Lung microvascular endothelial cell (primary cell): ENCODE measurements at places on chromosomes 3 and 15. TPM values are rescaled to one million over a fixed set of nuclear protein-coding genes. Genes with fewer than 3 reads are reported as not detected.

Gene GNAT1
- total RNA-seq = not detected in 2 replicates

Gene PRSS50
- total RNA-seq = not detected in 2 replicates

DNA sequence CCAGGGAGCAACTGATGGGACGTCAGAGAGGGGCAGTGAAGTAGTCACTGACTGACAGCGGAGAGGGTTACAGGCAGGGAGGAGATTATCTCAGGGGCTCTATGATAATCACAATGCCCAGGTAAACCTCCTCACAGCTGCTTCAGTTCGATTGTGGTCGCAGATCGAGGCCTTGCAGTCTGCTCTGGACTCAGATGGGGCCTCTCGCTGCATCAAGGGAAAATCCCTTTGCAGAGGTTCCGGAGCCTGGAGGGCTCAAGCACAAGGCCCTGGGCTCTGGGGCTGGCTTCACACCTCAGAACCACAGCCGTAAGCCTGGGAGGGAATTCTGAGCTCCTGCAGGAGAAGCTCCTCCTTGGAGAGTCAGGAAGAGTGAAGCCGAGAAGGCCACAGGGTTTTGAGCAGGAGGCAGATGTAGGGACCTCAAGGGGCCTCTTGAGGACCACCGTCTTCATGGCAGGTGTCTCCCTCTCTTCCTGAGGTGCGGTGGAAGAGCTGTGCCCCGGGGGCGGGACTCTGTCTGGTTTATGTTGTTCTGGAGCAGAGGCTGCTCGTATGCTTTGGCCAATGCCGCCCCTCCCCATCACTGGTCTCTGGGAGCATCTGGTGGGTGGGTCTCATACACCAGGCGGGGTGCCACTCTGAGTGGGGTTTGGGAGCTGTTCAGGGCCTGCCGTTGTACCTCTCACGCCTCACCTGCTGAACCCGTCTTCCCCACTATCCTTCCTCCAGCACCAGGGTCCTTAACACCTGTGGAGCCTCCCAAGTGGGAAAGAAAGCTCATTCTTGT, 19.5 kb upstream of the SNRPA1 start:
- DNase-seq = no peak

DNA sequence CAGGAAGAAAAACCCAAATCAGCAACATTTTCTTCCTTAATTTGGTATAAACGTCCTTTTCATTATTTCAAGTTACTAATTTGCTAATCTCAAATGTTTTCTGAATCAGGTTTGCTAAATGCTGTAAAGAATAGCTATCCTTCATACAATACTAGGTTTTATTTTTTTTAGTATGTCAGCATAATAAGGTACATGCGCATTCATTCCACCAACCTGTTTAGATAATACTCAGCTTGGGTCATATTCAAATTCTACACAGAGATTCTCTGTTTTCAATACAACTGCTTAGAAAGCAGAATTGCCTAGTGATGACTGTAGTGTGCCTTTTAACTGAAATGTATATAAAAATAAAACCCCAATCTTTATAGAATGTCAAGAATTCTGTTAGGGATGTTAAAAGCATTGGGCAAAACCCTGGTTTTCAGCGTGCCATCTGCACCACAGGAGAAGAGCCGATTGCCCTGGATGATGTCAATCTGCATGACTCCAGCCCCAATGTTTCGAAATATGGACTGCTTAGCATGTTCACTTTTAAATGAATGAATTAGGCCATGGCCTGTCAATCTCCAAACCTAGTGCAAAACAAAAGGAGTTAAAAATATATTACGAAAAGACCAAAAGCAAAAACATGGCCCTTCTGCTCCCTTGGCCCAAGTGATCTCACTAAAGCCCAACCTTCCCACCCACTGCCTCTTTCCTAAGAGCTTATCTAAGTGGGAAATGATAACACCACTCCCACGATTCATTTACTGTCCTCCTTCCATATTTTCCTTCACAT, 107.4 kb downstream of the GLDN start:
- DNase-seq = no peak

- DNase-seq = no peak
Measured at GRCh38 chr15:95910643-95911212, 419.8 kb upstream of the NR2F2 start.
